ENCODE measurements at places on chromosomes 6 and 20.

GRCh38 chr20:58287638-58288037, 21.9 kb upstream of the RAB22A start:
- DNase-seq: no peak

- no peak for DNase-seq
Observed at GRCh38 chr6:32047539-32047854, 9.3 kb downstream of the CYP21A2 start.

DNA sequence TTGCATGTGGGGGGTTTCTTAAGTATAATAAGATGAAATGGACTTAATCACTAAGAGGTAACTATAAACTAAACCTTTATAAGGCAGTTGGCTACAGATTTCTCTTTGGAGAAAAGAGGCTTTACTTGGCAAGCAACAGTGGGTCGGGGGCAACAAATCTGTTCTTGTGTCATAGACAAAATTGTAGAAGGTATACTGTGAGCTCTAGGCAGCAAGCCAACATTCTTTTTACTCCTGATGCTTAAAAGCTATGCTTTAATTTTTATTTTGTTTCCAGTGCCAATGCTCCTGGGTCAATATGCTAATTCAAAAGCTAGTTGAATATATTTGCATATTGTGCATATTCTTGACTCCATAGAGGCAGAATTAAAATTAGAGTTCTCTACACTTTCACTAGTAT, 495.4 kb downstream of the BTBD3 start:
- no peak for DNase-seq

DNA sequence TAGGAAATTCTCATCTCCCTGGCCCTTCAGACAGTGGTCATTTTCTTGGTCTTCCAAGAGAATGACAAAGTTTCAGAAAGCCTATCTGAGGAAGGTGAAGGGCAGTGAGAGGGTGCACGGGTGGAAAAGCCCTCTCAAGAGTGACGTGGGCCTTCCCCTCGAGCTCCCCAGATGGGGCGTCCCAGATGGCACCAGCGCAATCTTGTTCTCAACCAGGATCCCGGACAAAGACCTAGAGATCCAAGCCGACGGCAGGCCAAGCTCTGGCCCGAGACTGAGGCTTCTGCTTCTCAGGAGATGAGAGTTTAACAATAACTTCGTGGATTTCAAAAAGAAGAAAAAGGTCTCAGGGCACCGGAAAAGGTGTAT, 797 bp upstream of the ZNF133 start:
- DNase-seq: no peak

GRCh38 chr6:83867527-83868161, 8.2 kb downstream of the CYB5R4 start:
- DNase-seq: no peak

- no peak for DNase-seq
Observed at GRCh38 chr6:80321011-80321410, 214.5 kb downstream of the BCKDHB start.

- DNase-seq: no peak
Observed at GRCh38 chr20:13428684-13429083, 207.6 kb downstream of the ISM1 start.
